CD4-positive, alpha-beta T cell treated with Interferon gamma for 1 hour (primary cell): ENCODE measurements at places on chromosomes 4 and X.

DNA sequence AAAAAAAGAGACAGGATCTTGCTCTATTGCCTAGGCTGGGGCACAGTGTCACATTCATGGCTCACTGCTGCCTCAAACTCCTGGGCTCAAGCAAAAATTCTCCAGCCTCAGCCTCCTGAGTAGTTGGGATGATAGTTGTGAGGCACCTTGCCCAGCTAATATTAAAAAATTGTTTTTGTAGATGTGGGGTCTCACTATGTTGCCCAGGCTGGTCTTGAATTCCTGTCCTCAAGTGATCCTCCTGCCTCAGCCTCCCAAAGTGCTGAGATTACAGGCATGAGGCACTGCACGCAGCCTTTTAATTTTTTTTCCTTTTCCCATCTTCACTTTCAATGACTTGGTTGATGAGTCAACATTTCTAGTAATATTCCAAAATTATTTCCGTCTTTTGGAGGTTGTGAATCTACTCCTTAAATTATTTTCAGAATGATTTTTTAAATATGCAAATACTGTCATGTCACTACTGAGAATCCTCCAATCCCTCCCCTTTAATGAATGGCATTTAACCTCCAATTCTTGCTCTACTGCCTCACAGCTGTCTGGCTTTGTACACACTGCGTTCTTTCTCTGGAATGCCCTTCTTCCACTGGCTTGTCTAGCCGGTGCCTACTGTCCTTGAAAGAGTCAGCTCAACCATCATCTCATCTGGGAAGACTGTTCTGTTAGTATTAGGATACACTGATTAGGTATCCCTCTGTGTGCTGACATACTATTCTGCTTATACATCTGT lies 27.5 kb upstream of the DCTD start:
- no peak for DNase-seq

GRCh38 chrX:55715847-55716246 lies 1.7 kb upstream of the RRAGB start:
- no peak for DNase-seq

DNA sequence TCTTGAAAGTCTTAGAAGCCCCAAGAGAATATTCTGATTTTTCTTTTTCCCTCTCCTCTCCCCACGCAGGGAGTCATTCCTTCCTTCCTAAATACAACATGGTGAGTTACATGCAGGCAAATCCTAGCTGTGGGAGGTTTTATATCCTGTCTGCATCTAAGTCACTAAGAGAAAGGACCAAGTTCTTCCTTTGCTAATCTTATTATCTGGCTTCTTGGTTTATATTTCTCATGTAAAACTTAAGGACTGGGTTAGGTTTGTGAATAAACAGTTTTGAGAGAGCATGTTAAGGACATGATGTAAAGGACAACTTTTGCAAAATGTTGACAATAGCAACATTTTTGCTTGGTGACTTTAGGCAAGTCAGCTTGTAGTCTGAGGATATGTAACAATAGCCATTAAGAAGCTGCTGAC lies 5.1 kb upstream of the CXCL9 start:
- no peak for DNase-seq

DNA sequence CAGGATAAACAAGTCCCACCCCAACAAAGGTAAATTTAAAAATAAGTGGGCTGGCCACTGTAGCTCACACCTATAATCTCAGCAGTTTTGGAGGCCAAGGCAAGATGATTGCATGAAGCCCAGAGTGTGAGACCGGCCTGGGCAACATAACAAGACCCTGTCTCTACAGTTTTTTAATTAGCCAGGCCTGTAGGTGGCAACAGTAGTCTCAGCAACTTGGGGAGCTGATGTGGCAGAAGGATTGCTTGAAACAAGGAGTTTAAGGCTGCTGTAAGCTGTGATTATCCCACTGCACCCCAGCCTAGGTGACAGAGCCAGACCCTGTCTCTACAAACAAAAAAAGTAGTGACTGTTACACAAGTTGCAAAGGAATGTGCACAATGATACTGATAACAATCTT lies 74.6 kb upstream of the FAAH2 start:
- no peak for DNase-seq

DNA sequence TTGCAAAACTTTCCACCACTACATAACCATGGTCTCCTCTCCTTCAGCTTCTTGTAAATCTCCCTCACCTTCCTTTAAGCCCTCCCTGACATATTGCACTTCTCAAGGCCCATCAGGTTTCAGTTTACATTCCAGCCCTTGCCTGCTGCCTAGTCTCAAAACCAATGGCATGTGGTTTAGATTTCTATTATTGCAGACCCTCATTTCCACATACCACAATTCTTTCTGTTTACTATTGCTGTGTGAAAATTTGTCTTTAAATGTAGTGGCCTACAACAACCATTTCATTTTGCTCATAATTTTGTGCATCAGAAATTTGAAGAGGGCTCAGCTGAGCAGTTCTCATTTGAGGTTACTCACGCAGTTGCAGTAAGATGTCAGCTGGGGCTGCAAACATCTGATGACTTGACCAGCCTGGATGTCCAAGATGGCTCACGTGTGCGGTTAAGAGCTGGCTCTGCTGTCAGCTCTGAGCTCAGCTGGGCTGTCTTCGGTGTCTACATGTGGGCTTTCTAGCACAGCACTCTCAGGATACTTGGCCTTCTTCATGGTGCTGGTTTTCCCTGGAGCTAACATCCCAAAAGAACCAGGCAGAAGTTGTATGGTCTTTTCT lies 29.9 kb upstream of the SOD3 start:
- DNase-seq, result no peak

DNA sequence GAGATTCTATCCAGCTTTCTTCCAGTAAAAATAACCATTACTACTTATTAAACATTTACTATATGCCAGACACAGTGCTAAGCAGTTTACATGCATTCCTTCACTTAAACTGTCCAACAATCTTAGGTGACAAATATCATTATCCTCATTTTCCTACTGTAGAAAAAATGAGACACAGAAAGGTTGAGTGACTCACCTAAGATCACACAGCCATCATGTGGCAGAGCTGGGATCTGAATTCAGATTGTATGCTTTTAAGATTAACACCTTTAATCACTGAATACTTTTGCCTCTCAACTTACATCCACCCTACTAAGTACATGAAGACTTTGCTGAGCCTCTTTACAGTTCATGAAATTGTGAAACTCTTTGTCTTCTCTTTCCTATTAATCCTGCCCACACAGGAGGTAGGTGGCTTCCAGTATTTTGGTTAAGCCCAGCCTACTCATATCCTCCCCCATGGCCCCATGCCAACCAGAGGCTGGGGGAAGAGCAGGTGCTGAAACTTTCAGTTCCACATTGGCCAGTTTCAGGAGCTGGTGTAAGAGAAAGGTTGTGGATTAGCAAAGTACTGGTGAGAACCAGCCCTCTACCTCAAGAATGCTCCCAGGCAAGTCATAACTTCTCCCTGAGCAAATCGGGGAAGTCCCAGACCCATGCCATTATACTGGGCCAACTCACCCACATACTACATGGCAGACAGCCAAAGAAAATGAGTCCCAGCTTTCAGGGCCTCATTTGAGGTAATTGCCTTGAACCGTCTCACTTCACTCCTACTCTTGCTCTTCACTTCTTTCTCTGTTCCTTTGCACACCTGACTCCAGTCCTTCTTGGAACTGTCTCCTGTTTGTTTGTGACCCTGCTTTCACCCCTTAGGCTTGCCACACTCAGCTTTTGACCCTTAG lies 211.1 kb downstream of the GUCY2F start:
- DNase-seq, result peak; percentile 7

DNA sequence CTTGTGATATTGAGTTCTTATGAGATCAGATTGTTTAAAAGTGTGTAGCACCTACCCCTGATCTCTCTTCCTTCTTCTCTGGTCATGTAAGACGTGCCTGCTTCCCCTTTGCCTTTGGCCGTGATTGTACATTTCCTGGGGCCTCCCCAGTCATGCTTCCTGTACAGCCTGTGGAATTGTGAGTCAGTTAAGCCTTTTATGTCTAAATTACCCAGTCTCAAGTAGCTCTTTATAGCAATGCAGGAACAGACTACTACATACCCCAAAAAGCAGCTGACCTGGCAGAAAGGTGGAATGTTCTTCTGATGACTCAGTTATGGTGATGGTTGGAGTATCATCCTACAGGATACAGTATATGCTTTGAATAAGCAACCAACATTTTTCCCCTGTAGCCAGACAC lies 11.4 kb upstream of the MCUB start:
- peak; percentile 53 for DNase-seq

- no peak for DNase-seq
Observed at GRCh38 chr4:91485415-91485814, 818.4 kb upstream of the GRID2 start.

DNA sequence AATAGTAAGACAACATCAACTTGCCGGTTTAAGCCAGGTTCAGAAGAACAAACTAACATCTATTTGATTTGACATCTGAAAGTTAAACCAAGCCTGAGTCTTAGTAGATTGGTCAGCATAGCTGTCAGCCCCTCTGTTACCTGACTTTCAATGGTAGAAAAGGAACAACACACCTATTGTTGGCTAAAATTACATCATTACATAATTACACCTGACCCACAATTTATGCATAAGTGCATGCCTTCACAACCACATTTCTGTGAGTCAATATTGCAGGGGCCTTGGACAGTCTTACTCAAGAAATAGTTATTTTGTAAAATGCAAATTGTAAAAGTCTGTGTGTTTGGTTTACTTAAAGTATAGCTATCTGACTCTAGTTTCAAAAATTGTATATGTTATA lies 36.2 kb downstream of the EGFL6 start:
- no peak for DNase-seq

GRCh38 chr4:2849267-2850152 lies 5.9 kb downstream of the ADD1 start:
- DNase-seq, result no peak

GRCh38 chrX:36575670-36576069 lies 432.5 kb upstream of the FAM47C start:
- DNase-seq, result no peak

DNA sequence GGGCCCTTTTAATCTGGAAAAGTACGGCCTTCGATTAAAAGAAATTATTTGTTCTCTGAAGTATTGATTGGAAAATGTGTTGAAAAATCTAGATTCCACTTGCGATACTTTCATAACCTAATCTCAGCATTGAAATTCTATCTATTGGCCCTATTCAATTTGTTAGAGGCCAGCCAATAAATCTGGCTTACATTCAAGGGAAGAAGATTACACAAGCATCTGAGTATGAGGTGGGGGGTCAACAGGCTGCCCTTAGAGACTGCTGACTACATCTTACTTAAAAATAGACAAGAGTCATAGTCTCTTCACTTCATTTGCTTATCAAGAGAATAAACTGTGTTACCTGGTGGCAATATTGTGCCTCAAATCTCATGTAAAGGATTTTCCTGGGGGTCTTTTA lies 248.0 kb upstream of the KCNIP4 start:
- no peak for DNase-seq

DNA sequence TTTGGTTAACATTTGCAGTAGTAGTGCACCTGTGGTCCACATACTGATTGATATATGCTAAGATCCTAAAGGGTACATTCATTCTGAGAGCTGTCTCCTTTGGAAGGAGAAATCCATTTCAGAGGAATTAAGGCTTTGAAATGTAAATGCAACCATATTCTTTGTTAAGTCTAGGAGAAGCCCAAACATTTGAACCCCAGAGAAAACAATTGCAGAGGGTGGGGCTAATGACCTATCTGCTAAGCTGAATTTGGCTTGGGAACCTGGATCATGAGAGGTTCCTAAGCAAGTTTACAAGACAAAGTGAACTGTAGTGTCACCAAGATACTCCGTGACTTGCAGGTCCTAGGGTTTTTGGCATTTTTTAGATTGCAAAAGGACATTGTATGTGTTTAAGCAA lies 41.2 kb downstream of the LAS1L start:
- no peak for DNase-seq

DNA sequence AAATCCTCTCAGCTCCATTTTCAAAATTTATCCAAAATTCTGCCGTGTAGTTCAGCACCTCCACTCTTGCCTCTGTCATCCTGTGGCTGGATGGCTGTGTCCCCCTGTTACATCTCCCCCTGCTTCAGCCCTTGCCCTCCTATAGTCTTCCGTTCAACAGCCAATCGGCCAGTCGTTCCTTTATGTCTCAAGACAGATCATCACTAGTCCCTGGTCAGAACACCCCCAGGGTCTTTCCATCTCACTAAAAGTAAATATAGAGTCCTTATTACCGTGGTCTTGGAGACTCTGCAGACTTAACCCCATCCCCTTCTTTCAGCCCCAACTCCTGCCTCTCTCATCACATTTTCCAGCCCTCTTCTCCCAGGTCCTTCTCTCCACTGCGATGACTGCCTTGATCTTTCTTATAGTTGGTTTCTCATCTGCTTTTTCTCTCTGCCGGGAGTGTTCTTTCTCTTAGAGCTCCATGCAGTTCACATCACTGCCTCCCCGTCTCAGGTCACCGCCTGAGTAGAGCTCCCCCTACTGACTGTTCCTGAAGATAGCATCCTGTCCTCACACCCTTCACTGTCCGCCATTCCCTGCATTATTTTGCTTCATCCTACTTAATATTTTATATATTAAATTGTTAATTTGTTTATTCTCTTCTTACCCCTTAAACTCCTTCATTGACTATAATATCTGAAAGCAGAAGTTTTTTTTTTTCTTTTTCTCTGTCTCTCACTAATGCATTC lies 736.9 kb upstream of the MAGEB2 start:
- no peak for DNase-seq

- DNase-seq, result no peak
Observed at GRCh38 chr4:55673424-55673823, 37.3 kb upstream of the NMU start.

DNA sequence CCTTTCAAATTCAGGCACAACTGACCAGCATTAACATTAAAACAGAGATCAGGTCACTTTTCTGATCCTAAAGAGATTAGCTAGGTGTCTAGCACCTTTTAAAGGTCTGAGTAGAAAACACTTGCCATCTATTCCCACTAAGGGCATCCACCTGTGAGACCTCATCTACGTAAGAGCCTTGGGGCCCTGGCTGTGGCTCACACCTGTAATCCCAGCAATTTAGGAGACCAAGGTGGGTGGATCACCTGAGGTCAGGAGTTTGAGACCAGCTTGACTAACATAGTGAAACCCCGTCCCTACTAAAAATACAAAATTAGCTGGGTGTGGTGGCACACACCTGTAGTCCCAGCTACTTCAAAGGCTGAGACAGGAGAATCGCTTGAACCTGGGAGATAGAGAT lies 11.8 kb downstream of the TBC1D9 start:
- no peak for DNase-seq

DNA sequence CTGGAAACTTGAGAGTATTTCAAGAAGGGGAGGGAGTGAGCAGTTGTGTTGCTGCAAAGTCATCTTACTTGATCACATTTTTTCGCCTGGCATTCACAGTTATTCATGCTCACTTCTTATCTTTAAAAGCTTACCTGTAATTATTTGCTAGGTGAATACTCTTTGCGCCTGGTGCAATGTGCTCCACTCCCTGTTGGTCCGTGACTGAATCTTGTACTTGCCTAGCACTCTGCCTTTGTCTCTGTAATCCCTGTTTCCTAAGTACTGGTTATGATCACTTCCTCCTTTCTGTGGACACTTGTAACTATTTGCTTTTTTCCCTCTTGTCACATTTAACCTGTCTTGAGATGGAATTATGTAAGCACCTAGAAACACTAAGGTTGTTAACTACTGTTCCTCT lies 5.8 kb downstream of the BMP2K start:
- DNase-seq, result no peak

GRCh38 chr4:21569638-21570037 lies 378.9 kb downstream of the KCNIP4 start:
- no peak for DNase-seq
